Naive B cell (primary cell): ENCODE measurements at places on chromosomes 16 and 17.
A peak's percentile ranks its signal among the peaks of the same experiment; 100 is the strongest.

DNA sequence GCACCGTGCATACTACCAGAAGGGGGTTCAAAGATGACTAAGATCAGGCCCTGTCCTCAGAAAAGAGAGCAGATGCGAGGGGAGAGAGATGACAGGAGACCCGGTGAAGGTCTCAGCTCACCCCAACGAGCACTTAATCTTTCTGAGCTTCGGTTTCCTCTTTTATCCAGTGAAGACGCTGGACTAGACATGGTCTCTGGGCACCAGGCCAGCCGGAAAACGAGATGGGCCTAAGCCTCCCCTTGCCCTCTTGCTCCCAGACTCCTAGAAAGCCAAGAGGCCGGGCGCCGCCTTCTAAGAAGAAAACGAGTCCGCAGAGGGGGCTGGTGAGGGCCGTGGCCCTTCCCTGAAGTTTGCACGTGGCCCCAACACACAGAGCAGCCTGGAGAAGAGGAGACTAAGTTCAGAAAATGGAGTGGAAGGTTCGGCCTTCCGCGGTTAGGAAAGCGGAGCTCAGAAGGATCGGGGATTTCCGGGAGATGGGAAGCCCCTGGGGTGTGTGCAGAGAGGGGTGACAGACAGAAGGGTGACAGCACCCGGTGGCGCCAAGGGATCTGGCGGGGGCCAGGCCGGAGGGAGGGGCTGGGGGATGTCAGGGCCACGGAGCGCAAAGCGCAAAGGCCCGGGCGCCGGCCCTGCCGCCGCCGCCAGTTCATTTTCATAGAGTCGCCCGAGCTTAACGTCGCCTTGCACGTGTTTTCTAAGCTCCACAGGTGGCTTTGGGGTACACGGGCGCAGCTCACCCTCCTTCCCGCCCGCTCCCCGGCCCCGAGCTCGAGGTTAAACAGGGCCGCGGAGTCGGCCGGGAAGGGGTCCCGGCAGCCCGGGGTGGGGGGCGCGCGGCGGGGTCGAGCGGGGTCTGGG is 42.1 kb upstream of the BHLHA9 start:
- H3K36me3 ChIP-seq: no peaks in the 10 kb centered on the region
- H3K27ac ChIP-seq: peak overlapping the region; percentile 91
- H3K4me1 ChIP-seq: peaks cover 53% of the 10 kb centered on the region
- DNase-seq: peak; percentile 80

GRCh38 chr16:1772362-1772907 is at the start of gene EME2:
Gene EME2 (plus strand): TSS chr16:1772810. CDS start chr16:1773228, 418 bp downstream.
- DNase-seq: peak; percentile 10
- peak within 1 kb of the TSS; percentile 92 for H3K4me3 ChIP-seq
- H3K27me3 ChIP-seq: no peaks in the 10 kb centered on the region
- peak within 1 kb of the TSS; percentile 91 for H3K27ac ChIP-seq
- no peaks in the 10 kb centered on the region for H3K36me3 ChIP-seq

- peak overlapping the region; percentile 12 for H3K4me3 ChIP-seq
- DNase-seq: no peak
- H3K36me3 ChIP-seq: no peaks in the 10 kb centered on the region
- no peaks in the 10 kb centered on the region for H3K27me3 ChIP-seq
Observed at GRCh38 chr16:89412811-89413210, 77.5 kb downstream of the ANKRD11 start.

DNA sequence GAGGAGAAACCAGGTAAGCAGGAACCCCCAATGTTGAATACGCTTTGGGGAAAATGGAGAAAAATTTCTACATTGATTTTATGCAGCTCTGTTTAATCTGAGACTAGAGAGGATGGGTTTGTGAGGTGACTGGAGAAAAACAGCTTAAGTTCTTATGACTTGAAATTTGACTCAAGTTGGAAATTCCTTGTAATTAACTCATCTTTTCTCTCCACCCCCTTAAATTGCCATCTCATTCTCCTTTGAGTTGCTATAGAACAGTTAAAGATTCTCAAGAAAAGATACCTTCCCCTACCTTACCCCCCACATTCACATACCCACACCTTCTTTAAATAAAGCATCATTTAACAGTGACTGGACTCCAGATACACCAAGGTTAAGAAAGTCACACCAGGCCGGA is 24.2 kb downstream of the ZNRF1 start:
- no peak overlapping the region for H3K27ac ChIP-seq
- no peaks in the 10 kb centered on the region for H3K27me3 ChIP-seq
- peaks cover 4% of the 10 kb centered on the region for H3K36me3 ChIP-seq
- DNase-seq: no peak
- no peak overlapping the region for H3K4me3 ChIP-seq

DNA sequence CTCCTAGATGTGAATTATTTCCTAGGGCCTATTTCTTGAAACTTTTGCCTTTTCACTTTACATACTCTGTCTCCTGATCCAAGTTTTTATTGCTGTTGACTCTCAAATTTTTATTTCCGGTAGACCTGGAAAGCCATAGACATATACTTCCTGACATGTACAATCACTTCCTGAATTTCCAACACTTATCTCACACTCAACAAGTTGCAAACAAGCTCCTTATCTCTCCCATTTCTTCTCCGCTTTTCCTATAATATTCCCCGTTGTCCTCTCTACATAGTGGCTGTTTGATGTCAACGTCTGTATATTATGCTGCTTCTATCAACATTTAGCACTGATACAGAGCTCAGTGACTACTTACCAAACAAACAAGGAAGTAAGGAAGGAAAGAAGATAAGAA is 59.3 kb downstream of the IKZF3 start:
- no peaks in the 10 kb centered on the region for H3K27me3 ChIP-seq
- peaks cover 54% of the 10 kb centered on the region for H3K4me1 ChIP-seq
- H3K36me3 ChIP-seq: peaks cover 26% of the 10 kb centered on the region

DNA sequence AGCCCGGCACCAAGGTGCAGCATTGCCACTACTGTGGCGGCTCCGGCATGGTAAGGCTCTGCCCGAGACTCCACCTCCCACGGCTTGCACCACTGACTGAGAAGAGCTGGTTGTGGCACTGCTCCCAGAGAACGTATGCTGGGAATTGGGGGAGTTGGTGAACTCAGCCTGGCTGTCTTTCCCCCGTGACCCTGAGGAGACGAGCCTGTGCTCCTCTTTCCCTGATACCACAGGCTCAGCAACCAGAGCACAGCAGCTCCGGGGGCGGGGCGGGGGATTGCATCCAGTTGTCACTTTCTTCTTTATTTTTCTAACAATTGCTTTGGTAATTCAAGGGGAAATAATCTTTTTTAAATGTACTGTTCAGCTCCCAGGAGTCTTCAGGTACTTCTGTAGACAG is 16.7 kb downstream of the DNAJA3 start:
- H3K4me3 ChIP-seq: no peak overlapping the region
- DNase-seq: no peak
- no peak overlapping the region for H3K27ac ChIP-seq
- peaks cover 3% of the 10 kb centered on the region for H3K4me1 ChIP-seq
- H3K27me3 ChIP-seq: no peaks in the 10 kb centered on the region

DNA sequence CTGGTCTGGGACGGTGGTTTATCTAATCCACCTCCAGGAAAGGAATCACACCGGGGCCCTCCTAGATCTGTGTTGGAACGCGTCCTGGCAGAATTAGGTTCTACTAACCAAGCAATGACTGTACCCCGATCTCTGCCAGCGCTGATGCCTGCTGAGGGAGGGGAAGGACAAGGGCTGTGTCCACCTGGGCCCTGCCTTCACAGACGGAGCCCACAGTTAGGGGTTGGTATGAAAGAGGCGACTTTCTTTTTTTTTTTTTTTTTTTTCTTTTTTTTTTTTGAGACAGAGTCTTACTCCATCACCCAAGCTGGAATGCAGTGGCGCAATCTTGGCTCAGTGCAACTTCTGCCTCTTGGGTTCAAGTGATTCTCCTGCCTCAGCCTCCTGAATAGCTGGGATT is 9.9 kb upstream of the KRT19 start:
- no peaks in the 10 kb centered on the region for H3K4me1 ChIP-seq
- no peak overlapping the region for H3K27ac ChIP-seq
- H3K27me3 ChIP-seq: peaks cover 48% of the 10 kb centered on the region
- DNase-seq: no peak
- no peaks in the 10 kb centered on the region for H3K36me3 ChIP-seq

DNA sequence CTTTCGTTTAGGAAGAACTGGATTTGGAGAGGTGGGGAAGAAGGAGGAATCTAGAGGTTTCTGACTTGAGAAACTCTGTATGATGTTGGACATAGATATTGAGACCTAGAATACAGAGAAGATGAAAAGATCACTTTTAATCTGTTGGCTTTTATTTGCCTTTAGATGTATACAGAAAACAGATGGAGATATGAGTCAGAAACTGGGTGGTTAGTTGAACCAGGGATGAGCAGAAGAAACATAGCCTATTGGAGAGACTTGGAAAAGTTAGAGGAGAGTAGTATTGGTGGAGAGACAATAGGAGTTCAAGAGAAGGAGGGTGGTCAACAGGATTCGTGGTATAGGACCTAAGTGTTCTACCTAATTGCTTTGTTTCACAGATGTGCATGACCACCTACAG is 5.1 kb downstream of the PHAF1 start:
- DNase-seq: no peak
- H3K4me3 ChIP-seq: no peak overlapping the region
- H3K27ac ChIP-seq: peak overlapping the region; percentile 2

DNA sequence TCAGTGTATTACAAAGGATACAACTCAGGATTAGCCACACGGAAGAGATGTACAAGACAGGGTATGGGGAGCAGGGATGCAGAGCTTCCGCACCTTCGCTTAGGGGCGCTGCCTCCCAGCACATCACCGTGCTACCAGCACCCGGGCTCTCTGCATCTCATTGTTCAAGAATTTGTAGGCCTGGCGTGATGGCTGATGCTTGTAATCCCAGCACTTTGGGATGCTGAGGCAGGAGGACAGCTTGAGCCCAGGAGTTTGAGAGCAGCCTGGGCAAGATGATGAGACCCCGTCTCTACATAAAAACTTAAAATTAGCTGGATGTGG is 43.2 kb downstream of the RAB11FIP4 start:
- DNase-seq: no peak
- no peak overlapping the region for H3K27ac ChIP-seq
- peaks cover 13% of the 10 kb centered on the region for H3K27me3 ChIP-seq

DNA sequence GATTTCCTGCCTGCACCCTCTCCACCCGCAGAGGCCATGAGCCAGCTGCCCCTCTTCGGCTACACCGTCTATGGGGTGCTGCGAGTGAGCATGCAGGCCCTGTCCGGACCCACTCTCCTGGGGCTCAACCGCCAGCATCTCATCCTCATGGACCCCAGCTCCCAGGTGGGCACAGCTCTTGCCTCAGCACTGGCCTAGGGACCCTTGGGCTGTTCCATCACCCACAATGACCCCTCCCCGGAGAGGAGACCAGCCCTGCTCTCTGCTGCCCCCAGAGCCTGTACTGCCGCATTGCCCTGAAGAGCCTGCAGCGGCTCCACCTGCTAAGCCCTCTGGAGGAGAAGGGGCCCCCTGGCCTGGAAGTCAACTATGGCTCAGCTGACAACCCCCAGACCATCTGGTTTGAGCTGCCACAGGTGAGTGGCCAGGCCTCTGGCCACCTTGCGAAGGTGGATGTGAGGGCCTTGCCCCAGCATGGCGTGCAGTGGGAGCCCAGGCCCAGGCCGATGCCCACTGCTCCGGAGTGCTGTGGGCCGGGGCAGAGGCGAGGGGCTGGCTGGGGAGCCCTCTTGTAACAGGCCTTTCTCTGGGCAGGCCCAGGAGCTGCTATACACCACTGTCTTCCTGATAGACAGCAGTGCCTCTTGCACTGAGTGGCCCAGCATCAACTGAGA is 7.3 kb upstream of the SMIM5 start:
- H3K4me1 ChIP-seq: peaks cover 12% of the 10 kb centered on the region
- H3K36me3 ChIP-seq: no peaks in the 10 kb centered on the region
- H3K4me3 ChIP-seq: no peak overlapping the region
- H3K27ac ChIP-seq: no peak overlapping the region
- H3K27me3 ChIP-seq: no peaks in the 10 kb centered on the region

DNA sequence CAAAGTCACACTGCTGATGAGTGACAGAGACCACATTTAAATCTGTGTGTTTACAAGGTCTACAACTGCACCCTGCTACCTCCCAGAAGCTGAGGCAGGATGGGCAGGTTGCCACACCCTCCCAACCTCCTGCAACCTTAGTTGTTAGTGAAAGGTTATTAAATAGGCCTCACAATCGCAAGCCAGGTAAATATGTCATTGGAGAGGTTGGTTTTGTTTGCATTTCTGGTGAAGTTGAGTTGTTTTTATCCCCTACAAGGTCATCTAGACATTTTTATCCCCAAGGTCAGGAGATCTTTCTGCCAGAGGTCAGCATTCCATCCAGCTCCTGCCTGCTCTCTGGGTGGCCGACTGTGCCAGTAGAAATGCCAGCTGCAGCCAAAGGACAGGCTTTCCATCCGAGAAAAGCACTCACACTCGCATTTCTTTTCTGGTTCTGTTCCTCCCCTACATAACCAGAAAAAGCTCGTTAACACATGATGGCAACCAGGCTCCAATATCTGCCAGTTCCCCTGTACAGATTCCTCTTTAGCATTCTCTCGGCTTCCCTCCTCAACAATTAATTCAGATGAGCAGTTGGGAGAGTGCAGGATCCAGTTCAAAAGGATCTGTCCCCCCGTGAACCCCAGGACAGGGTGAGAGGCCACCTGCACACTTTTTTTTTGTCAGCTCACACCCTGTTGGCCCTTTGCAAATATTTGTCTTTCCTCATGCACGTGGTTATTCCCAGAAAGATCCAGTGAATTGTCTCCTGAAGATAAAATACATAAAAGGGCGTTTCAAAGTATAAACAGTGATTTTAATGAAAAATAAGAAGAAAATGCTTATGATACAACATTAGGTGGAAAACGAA is 562.8 kb downstream of the MAF start:
- H3K4me3 ChIP-seq: no peak overlapping the region
- no peak for DNase-seq
- H3K27ac ChIP-seq: no peak overlapping the region
- H3K4me1 ChIP-seq: no peaks in the 10 kb centered on the region
- peaks cover 10% of the 10 kb centered on the region for H3K36me3 ChIP-seq

GRCh38 chr17:56785997-56786680 is 47.6 kb downstream of the C17orf67 start:
- peaks cover 4% of the 10 kb centered on the region for H3K27me3 ChIP-seq
- H3K4me1 ChIP-seq: peaks cover 11% of the 10 kb centered on the region
- no peak overlapping the region for H3K27ac ChIP-seq
- no peak overlapping the region for H3K4me3 ChIP-seq

GRCh38 chr17:76820039-76820438 is 48.2 kb upstream of the MGAT5B start:
- DNase-seq: peak; percentile 19
- H3K27ac ChIP-seq: no peak overlapping the region
- H3K27me3 ChIP-seq: peaks cover 15% of the 10 kb centered on the region
- H3K4me3 ChIP-seq: no peak overlapping the region
- H3K36me3 ChIP-seq: no peaks in the 10 kb centered on the region

GRCh38 chr16:66081775-66082366 is 284.6 kb upstream of the CDH5 start:
- no peak overlapping the region for H3K27ac ChIP-seq
- no peaks in the 10 kb centered on the region for H3K27me3 ChIP-seq
- no peak overlapping the region for H3K4me3 ChIP-seq
- no peak for DNase-seq
- no peaks in the 10 kb centered on the region for H3K36me3 ChIP-seq

DNA sequence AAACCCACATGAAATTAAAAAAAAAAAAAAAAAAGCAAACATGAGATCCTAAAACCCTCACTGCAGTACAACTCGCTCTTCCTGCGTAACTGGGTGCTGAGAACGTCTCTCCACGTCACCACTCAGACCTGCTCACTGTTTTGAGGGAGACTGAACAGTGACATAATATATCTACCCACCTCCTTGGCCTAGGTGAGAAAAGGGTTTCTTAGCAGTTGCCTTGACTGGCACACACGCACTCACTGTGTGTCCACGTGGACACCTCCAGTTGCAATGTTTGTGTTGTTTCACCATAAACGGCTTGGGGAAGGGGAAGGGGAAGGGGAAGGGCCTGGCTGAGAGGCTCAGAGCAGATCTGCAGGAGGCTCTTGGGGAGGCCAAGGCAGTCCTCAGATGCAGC is 32.0 kb downstream of the FANCA start:
- H3K4me3 ChIP-seq: no peak overlapping the region
- no peaks in the 10 kb centered on the region for H3K27me3 ChIP-seq
- no peak overlapping the region for H3K27ac ChIP-seq
- no peaks in the 10 kb centered on the region for H3K4me1 ChIP-seq
- no peak for DNase-seq
- peaks cover 5% of the 10 kb centered on the region for H3K36me3 ChIP-seq
